HFF-Myc (cell line): ENCODE measurements at places on chromosomes 7 and 10.

DNA sequence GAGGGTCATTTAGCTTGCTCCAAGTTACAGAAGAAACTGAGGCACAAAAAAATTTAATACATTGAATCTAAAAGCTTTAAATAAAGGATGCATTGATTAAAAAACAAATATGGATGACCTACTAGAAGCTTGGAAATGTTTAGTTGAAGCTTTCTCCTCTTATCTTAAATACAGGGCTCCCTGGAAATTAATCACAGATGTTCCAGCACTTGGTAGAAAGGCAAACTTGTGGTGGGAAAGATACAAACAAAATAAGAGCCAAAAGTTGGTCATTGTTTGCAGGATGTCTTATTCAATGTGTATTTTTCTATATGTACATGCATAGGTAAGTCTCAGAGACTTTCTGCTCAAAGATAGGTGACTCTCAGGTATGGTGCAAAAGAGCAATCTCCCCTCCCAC, 40.7 kb upstream of the LYZL1 start:
- DNase-seq = no peak

DNA sequence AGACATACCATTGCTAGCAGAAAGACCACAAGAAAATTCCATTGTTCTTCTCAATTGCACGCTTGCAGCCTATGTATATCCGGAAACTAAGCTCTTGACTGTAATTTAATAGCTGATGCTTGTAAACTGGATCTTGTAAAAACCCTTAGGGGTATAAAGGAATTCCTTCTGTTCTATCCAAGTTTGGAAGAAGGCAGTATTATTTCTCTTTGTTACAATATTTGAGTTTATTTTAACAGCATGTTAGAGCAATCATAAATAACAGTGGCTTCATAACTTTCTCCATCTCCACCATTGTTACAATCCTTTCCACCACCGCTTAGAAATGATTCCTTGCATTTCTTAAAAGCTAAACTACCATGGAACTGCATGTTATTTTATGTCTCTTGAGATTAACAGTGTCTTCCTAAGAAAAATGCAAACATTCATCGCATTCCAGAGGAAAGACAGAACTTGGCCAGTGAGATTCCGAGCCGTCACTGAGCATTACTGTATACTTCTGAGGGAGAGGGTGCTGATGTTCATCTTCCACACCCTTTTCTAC, 92.5 kb downstream of the TRIL start:
- no peak for DNase-seq

DNA sequence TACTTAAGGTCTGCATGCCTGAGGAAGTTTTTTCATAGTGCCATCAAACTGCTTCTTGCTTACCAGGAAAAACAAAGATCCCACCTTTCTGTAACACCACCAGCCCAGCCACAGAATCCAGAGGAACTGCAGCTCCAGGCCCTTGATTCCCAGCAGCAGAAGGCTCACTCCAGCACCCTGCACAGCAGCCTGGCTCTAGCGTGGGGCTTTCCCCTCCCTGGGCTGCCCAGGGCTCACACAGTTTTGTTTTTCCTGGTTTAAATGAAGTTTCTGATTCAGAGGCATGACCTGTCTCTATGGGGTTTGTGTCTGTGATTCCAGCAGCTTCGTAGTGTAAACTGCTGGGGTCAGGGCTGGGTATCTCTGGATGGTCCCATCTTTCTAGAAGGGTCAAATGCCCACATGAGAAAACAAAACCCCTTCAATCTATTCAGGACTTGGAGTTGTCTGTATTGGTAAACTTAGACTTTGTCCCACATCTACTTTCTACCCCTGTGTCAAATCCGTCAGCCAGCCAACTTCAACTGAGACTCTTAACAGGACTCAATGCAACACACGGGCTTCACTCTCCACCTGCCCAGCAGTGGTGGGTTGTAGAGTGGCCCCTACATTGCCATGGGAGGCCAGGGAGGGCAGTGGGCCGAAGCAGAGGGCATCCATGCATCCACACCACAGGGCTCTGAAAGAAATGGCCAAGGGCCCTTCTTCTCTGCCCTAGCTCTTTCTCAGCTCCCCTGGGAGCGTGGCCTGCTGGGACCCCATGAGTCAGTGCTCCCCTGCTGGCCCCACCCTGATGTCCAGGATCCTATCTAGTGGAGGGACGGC, 73.6 kb downstream of the ATXN7L1 start:
- no peak for DNase-seq

- no peak for DNase-seq
Measured at GRCh38 chr7:93361853-93362252, 129.7 kb downstream of the VPS50 start.

DNA sequence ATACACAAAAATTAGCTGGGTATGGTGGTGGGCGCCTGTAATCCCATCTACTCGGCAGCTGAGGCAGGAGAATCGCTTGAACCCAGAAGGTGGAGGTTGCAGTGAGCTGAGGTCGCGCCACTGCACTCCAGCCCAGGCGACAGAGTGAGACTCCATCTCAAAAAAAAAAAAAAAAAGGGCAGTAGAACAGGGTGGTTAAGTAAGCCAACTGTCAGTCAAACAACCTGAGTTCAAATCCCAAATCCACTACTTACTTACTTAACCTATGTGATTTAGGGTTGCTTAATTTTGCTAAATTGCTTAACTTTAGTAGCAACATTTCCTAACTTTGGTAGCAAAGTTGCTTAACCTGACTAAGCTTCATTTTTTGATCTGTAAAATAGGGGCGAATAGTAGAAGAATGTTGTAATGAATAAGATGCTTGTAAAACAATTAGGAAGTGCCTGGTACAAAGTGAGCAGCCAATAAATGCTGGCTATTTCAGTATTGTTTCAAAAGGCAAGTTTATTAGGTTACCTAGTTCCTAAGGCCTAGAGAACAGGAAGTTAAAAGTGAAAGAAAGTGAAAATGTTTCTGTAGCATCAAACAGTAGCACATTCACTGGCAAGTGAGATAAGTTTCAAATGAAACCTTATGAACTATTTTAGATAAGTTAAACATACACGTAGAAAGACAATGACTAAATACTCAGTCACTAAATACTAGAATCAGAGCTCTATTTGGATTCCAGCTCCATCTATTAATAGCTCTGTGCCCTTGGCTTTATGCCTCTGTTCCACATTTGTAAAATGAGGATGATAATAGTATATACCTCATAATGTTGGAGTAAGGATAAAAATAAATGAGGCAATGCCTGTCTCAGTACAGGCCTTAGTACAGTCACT, 64.3 kb downstream of the HOXA1 start:
- DNase-seq = no peak
